ENCODE measurements at places on chromosomes 7 and 10.

DNA sequence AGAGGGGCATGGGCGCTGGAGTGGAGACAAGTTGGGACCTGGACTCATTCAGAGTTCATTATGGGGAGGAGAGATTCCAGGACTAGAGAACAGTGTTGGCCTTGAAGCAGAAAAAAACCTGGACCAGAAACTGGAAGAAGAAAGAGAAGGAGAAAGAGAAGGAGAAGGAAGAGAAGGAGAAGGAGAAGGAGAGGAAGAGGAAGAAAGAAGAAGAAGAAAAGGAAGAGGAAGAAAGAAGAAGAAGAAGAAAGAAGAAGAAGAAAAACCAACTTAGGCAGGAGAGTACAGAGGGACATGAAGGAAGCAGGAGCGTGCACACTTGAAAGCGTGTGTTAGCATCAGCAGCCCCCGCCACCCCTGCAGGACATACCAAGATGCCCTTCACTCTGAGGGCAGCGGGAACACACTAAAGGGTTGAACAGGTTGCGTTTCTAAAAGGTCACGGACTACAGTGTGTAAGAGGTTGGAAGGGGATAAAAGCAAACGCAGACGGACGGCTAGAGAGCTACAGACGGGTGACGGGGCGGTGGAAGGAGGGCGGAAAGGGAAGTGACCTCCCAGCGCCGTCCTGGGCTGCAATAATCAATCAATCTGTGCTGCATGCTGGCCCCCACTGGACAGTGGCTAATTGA lies 95.3 kb downstream of the SEC61G start:
- DNase-seq, result no peak

- no peak for DNase-seq
Observed at GRCh38 chr7:45112648-45113047, 1.2 kb upstream of the TBRG4 start.

GRCh38 chr7:964401-965231 lies 10.1 kb upstream of the ADAP1 start:
- no peak for DNase-seq

DNA sequence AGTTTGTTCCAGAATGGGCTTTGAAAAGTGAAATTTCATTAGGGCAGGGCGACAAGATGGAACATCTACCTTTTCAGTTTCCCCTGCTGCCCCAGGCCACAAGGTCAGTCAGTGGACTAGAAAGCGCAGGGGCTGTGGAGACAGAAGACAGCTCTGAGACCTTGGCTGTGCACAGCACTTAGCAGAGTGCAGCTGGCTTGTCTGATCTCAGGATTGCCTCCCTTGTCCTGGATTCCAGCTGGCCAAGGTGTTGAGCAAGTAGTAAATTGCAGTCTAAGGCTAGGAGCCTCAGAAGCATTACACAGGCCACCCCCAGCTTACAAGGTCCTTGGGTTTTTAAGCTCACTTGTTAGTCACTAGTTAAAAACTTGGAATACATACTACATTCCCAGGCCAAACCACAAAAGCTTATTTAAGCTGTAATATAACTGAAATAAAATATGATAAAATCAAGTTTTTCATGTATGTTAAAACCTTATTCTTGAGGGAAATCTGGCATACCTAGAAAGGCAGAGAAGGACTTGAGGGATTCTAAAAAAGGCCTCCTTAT lies 67.3 kb upstream of the NPY start:
- DNase-seq, result peak; percentile 25

DNA sequence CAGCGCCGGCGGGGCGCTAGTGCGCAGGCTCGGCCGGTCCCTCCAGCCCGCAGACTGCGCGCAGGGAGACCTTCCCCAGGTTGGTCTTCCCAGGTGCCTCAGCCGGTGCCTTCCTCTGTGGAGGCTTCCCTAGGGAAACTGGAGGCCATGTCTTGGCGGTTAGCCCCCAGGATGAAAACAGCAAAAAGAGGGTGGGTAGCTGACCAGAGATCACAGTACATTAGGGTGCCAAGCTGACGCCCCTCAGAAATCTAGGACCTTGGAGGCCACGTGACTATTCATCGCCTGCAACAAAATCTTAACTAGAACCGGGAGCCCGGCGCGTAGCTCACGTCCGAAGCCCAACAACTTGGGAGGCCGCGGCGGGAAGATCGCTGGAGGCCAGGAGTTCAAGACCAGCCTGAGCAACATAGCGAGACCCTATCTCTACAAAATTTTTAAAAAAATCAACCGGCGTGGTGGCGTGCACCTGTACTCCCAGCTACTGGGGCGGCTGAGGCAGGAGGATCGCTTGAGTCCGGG lies 327 bp upstream of the FIS1 start:
- no peak for DNase-seq

GRCh38 chr10:52146766-52147165 lies 167.3 kb upstream of the DKK1 start:
- peak; percentile 12 for DNase-seq

- no peak for DNase-seq
Observed at GRCh38 chr10:120735773-120736371, 115.3 kb upstream of the WDR11 start.

GRCh38 chr7:82017334-82017943 lies 247.6 kb upstream of the HGF start:
- DNase-seq, result no peak

- no peak for DNase-seq
Observed at GRCh38 chr7:45684910-45685618, 110.9 kb downstream of the ADCY1 start.

GRCh38 chr10:17335065-17335464 lies 107.0 kb downstream of the VIM start:
- peak; percentile 12 for DNase-seq

DNA sequence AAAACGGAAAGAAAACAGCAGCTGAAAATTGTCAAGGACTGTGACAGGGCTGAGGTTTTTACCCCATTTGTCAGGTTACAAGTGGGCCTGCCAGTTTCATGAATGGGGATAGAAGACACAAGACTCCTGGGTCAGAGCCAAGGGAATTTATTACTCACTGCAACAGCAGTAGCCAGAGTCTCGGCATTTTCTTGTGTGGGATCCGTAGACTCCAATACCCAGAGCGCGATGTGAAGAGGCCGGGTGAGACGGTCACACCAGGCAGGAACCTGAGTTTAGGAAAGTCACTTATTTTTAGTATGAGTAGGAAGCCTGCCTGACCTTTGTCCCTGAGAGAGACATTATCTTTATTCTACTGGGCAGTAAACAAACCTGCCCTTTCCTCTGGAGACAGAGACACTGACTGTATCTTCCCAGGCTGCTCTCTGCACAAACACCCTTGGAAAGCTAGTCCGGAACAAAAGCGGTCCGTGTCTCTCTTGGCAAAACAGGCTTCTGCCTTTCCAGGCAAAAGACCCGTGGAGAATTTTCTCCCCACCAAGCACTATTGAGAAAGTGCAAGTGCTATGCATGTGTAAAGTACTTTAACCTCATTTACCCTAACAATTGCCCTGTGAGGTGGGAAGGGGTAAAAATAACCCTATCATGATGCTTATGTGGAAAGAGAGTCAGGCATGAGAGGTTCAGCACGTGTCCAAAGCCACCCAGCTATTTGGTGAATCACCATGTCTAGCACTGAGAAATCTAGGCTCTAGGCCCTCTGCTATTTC lies 58.4 kb downstream of the JCAD start:
- DNase-seq, result peak; percentile 64

DNA sequence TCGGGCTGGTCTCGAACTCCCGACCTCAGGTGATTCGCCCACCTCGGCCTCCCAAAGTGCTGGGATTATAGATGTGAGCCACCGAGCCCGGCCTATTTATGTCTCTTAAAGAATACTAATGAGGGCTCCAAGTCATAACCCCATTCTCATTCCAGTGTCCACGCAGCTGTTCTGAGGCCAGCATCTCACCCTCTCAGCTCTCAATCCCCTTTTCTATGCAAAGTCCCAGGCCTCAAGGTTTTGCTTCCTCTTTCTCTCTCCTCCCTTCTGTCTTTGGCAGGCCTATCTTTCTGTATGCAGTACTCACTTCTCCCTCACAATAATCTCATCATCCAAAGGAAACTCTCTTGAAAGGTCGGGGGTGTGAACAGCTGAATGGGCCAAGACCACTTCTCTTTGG lies 28.0 kb upstream of the VSIR start:
- DNase-seq, result no peak

DNA sequence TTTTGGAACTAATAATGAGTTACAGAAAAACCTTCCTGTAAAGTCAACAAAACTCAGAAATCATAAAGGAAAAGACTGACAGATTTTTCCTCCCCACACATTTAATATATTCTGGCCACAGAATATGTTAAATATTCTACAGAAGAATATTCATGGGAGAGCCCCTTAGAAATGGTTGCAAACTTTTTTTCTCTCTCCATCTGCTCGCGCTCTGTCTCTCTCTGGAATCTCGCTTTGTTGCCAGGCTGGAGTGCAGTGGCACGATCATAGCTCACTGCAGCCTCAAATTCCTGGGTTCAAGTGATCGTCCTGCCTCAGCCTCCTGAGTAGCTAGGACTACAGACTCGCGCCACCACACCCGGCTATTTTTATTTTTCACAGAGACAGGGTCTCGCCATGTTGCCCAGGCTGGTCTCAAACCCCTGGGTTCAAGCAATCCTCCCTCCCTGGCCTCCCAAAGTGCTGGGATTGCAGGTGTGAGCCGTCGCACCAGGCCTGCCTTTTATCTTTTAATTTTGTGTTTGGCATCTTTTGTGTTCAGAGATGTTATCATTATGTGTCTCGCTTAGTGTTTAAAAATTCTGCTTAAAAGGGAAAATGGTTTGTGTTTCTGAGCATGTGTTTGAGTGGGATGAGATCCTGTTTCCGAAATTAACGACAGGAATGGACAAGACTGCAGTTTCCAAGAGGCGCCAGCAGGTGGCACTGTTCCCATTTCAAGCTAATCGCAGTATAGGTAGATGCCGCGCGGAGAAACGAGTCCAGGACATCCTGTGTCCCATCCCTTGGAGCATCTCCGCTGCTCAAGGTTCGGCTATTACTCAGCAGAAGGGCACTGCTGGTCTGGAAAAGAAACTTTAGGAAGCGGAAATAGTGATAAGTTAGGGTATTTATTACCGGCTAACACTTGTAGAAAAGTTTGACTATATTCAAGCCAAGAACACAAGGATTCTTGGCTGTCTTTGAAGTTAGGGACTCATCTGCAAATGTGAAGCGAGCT lies 23.1 kb upstream of the ST7 start:
- peak; percentile 31 for DNase-seq

DNA sequence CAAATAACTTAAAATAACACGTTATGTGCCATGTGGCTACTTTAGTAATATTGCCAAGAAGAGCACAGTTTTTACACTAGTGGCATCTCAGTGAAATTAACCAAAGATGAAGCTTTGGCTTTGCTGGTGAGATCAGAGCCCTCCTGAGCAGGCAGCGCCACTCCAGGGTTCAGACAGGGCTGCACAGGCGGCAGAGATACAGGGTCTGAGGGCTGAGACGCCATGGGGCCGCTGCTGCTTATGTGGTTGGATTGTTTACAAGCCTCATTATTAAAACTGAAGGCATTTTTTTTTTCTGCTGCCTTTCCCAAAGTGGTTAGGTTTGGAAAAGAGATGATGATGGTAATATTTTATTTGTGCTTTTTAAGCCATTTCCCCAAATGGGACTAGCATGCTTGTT lies 68.8 kb upstream of the DNAJB6 start:
- no peak for DNase-seq

DNA sequence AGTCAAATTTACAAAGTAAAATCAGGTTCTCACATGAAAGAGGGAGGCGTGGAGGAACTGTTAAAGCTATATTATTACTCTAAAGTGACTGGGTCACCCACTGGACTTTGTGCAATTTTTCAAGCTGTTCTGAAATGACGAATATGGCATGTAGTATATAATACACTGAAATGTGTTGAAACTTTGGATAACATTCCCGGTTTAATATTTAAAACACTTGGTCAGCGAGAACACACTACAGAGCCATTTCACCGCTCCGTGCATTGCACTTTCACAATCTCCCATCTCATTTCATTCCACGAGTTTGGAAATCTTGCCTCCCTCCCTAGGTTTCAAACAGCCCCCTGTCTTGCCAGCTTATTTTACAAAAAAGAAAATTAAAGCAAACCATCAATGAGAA lies 337.9 kb downstream of the WDR11 start:
- no peak for DNase-seq

Measured in AG09319 (cell line).